ENCODE measurements at places on chromosomes 2 and 18.

DNA sequence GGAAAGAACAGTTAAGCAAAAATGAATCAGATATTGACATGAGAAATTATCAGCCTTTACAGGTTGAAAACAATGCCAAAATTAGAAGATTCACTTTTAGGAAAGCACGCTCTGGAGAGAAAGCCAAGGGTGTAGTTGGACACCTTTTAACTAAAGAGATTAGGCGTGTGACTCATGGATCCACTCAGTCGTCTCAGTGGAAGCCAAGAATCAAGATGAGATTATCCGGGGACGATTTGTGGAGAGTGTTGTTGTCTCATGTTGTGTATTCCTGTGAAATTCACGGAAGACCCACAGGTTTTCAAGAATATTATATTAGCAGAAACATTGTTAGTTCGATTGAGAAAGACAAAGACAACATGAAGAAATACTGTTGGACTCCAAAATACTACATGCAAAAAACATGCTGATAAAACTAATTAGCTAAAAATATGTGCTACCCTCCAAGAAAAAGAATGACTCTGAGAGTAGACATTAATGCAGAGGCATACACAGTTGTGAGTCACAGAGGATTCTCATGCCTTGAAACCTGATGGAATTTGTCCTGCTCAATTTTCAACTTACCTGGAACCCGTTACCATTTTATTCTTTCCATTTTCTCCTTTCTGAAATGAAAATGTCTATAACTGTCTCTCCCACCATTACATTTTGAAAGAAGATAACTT, 192.1 kb upstream of the RND3 start:
- DNase-seq: no peak

GRCh38 chr18:36399055-36399454, 101.5 kb downstream of the FHOD3 start:
- no peak for DNase-seq

DNA sequence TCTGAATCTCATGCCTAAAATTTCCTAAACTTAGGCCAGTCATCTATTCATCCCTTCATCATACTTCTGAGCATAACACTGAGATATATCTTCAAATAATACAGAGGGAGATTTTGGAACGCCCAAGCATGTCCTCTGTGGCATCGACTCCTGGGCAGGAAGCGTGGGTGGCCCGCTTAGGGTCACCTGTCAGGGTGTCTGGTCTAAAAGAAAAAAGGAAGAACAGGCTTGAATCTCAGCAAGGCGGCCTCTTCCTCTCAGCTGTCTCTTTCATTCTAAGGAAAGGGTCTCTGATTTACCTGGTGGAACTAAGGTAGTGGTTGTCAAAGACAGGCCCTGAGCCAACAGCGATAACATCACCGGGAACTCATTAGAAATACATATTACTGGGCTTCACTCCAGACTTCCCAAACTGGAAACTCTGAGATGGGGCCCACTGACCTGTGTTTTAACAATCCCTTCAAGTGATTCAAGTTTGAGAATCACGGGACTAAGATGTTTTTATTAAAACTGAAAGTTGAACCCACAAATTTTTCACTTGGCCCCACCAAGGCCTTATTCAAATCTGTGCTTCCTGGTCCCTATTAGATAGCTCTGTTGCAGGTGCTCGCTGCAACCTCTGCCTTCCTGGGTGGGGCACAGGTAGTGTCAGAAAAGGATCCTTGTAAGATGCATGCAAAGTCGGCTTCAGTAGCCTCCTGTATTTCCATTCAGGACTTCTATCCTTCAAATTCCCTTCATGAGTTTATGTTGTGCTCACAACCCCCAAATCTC, 162.3 kb upstream of the CCDC68 start:
- no peak for DNase-seq

GRCh38 chr2:10252661-10253060, 50.0 kb upstream of the HPCAL1 start:
- DNase-seq: no peak

DNA sequence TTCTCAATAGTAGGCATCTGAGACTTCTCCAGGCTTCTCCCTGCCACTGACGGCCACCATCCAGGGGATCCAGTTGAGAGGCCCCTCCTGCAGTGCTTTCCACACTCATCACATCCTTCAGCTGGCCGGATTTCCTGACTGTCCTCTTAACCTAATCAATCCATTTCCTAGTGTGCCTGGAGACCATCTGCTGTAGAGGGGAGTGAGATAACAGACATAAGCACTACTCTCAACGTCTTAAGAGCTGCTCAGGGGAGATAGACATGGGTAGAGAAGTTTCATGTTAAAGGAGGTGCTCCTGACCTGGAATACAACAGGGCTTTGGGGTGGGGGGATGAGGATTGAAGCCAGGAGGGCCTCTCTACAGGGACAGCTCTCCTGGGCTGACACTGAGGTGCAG, 14.2 kb downstream of the SPR start:
- no peak for DNase-seq

DNA sequence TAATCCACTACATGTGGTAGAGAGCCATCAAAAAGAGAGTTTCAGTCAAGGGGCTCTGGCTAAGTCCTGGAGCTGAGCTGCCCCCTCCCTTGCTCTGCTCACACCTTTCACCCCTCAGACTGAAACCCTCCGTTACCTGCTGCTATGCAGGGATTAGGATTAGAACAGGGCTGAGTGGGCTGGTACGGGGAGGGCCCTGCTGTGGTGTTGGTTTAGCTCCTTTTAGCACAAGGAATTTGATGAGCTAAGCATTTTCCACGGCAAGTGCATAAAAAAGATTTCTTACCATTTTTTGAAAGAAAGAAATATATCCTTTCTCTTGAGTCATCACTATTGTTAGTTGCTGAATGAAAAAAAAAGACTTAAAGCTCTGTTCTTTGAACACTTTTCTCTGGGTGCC, 46.3 kb downstream of the TCF7L1 start:
- no peak for DNase-seq

GRCh38 chr18:46953195-46953594, 35.8 kb downstream of the KATNAL2 start:
- no peak for DNase-seq

DNA sequence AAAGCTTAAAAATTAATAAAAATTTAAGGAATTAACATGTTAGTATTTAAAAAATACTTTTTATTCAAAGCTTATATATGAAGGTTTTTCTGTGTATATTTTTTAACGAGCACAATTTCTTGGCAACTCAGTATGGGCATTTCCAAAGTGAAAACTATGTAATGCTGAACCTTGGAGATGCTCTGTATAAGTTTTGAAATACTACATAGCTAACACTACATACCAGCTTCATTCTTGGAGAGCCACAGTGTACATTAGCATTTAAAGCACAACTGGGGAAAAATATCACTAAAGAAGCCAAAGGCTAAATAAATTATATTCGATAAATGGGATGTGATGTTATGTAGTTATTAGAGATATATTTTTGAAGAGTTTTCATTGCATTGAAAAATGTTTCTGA, 446.5 kb downstream of the CCDC85A start:
- no peak for DNase-seq

GRCh38 chr2:11582612-11582861, 48.7 kb downstream of the GREB1 start:
- DNase-seq: no peak

DNA sequence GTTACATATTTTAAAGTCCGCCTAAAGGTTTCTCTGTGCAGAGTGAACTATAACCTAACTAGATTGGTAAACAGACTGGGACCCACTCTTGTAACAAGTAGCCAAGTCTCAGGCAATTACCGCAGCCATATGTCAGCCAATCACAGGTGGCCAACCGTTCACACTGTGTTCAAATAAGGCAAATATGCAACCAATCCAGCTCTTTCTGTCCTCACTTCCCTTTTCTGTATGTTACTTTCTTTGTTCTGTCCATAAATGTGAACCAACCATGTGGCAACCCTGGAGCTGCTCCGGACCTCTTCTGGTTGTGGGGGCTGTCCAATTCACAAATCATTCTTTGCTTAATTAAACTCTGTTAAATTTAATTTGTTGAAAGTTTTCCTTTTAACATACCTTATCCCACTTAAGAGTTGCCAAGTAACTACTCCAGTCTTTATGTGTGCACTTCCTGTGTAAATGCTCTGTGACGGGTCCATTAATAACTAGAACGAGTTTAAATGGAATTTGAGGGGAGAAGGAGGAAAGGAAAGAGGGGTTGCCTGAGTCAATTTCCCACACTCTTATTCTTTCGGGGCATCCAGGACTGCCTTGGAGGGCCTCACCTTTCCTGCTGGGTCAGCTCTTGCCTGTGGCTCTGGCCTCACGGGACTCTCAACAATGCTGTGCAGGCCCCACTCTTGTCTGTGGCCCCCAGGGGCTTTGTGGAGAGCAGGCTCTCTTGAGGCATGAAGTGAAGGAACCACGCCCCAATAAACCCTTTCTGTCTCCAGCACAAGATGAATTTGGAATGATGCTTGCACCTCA, 6.6 kb upstream of the RPL37A start:
- no peak for DNase-seq

DNA sequence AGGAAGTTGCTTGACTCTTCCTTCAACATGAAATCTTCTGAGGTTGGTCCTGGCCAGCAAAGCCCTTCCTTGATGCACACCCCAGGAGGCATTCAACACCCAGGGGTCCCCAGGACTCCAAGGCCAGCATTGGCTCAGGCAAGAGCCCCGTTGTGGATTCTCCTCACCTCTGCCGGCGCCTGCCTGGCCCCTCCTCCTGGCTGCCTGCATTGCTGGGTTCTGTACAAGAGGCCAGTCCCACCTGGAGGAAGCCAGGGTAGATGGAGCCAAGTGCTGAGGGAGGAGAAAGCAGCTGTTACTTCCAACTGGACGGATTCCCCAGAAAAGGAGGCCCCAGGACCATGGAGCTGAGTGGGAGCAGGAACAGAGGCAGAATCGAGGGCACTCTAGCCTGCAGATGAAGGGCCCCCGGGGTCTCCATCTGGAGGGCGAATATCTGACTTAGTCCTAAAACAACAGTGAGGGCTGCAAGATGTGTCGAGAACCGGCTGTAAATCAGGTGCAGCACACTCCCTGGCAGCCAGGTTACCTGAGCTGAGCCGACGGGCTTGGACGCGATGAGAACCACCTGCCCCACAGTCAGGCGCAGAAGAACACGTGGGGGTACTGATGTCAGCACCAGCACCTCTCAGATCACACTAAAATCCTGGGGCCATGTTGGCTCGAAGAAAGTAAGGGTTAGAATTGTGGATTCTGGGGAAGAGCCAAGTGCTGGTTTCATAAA, 399.6 kb upstream of the SALL3 start:
- no peak for DNase-seq

DNA sequence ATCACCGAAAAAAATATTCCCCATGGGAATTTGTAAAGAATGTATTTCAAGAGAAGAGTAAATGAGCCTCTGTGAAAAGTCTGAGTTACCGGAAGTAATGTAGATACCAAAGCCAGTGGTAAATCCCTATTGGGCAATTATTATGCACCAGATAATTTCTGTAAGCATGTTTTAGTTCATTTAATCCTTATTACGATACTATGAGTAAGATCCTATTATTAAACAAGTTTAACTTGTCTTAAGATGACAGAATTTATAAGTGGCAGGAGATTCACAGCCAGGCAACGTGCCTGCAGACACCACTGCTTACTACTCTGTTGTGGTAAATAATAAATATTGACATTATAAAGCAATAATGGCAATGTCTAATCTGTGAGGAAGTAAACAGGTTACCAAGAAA, 280.8 kb upstream of the RGPD4 start:
- DNase-seq: no peak

DNA sequence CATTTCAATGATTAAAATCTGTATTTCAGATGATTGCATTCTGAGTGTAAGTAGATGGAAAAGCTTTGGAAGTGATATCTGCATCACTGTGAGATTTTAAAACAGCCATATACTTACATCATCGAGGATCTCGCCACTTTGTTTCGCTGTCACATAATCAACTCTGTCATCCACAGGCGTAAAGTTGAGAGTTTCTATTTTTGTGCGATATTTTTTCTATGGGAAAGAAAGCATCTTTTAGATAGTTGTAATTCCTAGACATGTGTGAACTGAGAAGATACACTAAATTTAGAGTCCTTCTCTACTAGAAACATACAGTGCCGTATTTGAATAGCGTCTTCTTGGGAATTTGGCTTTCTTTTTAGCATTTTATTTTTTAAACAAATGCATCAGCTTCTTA, 158.8 kb downstream of the RIF1 start:
- DNase-seq: no peak

DNA sequence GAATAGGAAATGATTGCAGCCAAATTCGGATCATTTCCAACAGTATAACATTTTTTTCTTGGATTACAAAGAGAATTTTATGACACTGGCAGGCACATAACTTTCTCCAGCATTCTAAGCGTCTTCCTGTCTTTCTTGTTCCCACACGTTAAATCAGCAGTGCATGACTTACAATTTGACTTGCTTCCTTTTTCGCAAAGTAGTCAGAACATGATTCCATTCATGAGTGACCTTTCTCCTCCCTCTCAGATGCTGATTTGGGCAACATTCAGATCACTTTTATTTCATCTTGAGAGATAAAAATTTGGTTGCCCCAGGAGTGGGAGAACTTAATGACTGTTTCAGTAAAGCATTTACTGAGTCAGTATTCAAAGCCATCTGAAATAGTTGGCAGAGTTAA, 858.7 kb upstream of the ACVR2A start:
- DNase-seq: no peak

GRCh38 chr18:74840492-74841167, 243.0 kb downstream of the ZNF407 start:
- no peak for DNase-seq

- no peak for DNase-seq
These were observed 6.2 kb upstream of the TSPYL6 start for GRCh38 chr2:54262015-54262765.

- DNase-seq: no peak
These were observed 42.4 kb downstream of the CYB5A start for GRCh38 chr18:74249181-74249968.

DNA sequence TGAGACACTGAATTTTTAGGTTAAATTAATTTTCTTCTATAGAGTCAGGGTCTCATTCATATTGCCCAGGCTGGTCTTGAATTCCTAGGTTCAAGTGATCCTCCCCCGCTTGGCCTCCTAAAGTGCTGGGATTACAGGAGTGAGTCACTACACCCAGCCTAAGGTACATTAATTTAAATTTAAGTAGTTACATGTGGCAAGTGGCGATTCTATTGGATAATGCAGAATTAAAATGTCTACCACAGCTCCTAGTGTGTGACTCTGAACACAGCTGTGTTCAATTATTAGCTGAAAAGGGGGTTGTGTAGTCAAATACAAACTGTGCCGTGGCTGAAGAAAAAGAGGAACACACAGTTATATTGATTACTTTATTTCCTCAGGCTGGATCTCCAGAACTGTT, 2.2 kb upstream of the CAD start:
- no peak for DNase-seq

- no peak for DNase-seq
These were observed 284.5 kb downstream of the MTX2 start for GRCh38 chr2:176553685-176554100.

GRCh38 chr2:98498703-98499440, 54.2 kb downstream of the INPP4A start:
- no peak for DNase-seq

- DNase-seq: no peak
These were observed 51.0 kb upstream of the BCL2L11 start for GRCh38 chr2:111069722-111070121.

GRCh38 chr2:43059183-43059897, 167.1 kb downstream of the ZFP36L2 start:
- peak; percentile 10 for DNase-seq

- DNase-seq: no peak
These were observed 11.5 kb downstream of the CCNYL1 start for GRCh38 chr2:207722773-207723424.
